ENCODE measurements at places on chromosomes 6 and 20. TPM values are rescaled to one million over a fixed set of nuclear protein-coding genes. Genes with fewer than 3 reads are reported as not detected.
A peak's percentile ranks its signal among the peaks of the same experiment; 100 is the strongest.

ENPP5 gene
- total RNA-seq: 9.3 TPM

BTN1A1 gene
- total RNA-seq: not detected

DNA sequence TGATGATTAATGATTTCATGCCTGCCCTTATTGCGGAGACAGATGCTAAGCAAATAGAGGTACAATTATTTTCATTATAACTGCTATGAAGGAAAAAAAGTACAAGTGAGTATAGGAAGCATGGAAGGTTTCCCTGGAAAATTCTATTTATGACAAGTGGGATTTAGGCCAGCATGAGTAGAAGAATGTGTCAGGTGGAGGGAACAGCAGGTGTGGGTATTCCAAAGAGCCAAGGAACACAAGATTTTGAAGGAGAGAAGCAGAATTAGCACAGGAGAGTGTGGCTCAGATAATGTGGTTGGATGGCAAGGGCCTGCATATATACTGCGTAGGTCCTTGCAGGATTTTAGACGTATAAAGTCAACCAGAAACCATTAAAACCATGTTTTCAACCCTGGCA is 11.4 kb downstream of the PLCB1 start:
- DNase-seq: no peak

GRCh38 chr6:46832816-46833215 is 39.6 kb downstream of the MEP1A start:
- DNase-seq: no peak

GRCh38 chr6:96002576-96002910 is 13.2 kb upstream of the FUT9 start:
- no peak for DNase-seq

GRCh38 chr20:56673450-56673849 is 44.3 kb downstream of the TFAP2C start:
- DNase-seq: no peak

DNA sequence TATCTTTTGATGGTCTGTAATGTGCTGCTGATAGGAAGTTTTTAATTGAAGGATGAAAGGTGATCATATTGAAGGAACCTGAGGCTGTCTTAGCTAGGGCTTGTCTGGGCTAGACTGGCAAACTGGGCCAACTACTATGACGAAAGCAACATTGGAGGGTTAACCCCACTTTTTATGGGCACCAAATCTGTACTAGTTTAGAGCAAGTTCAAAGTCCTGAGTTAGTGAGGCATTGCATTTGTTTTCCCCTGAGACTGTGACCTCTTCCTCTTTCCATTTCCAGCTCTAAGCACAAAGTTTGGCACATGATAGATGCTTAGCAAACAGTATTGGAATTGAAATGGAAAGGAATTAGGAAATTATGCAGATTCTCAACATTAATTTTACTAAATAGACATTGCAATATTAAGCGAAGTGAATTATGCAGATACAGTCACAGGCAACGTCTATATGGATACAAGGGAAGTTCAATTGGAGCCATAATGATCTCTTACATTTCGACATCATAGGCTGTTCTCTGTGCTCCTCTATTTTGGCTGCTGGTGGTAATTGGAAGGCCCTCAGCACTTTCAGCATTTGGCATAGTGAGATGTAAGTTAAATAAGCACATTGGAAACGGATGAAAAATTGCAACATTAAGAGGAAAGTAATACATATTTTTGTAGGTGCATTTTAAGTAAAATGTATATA is 22.2 kb downstream of the CEP57L1 start:
- DNase-seq: peak; percentile 76

DNA sequence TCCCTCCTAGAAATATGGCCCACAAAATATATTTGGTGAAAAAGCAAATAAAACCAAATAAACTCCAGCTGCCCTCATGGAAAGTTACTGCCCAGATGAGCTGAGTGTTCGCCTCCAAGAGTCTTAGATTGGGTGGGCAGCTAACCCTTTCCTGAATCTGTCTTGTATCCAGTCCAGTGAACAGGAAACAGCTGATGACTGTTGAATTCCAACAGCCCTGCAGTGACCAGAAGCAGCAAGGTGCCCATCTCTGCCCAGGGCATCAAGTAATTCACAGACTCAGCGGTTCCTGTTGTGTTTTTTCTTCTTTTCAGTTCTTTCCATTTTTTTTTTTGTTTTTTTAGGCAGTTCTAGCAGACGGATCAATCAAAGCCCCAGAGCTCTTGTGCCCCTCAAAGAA is 199.2 kb downstream of the UBE3D start:
- peak; percentile 60 for DNase-seq

DNA sequence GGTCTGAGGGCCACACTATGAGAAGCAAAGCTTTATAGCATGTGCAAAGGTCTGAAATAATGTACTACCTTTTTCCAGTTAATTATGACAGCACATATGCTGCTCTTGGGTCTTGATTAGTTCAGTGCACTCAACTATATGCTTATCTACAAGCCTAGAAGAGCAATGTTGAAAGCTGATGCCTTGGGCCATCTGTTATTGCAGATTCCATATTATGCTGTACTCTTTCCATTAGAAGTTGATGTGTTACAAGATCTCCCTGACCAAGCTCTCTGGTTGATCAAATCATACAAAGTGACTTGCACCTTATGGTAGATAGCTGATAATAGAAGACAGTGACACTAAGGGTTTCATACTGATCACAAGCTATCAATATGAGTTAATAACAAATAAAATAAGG is 327.3 kb downstream of the FRK start:
- no peak for DNase-seq

DNA sequence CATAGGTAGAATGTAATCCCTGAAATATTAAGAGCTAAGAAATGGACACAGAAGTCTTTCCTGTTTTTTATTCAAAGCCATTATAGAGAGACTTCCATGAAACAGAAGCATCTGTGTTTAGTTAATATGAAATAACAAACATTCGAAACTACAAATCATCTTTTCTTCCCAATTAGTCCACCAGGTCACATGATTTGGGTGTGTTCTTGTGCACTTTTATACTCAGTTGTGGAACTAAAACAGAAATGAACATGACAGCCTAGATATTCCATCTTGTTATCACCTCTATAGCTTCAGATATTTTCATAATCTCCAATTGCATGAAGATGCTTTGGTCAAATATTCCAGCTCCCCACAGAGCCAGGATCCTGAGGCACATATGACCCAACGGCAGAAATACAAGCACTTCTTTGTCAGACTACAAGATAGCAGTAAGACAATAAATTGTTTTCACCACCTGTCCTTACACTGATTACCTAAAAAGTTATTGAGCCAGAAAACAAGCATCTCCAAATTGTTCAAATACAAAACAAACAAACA is 116.8 kb upstream of the BEND6 start:
- DNase-seq: no peak

DNA sequence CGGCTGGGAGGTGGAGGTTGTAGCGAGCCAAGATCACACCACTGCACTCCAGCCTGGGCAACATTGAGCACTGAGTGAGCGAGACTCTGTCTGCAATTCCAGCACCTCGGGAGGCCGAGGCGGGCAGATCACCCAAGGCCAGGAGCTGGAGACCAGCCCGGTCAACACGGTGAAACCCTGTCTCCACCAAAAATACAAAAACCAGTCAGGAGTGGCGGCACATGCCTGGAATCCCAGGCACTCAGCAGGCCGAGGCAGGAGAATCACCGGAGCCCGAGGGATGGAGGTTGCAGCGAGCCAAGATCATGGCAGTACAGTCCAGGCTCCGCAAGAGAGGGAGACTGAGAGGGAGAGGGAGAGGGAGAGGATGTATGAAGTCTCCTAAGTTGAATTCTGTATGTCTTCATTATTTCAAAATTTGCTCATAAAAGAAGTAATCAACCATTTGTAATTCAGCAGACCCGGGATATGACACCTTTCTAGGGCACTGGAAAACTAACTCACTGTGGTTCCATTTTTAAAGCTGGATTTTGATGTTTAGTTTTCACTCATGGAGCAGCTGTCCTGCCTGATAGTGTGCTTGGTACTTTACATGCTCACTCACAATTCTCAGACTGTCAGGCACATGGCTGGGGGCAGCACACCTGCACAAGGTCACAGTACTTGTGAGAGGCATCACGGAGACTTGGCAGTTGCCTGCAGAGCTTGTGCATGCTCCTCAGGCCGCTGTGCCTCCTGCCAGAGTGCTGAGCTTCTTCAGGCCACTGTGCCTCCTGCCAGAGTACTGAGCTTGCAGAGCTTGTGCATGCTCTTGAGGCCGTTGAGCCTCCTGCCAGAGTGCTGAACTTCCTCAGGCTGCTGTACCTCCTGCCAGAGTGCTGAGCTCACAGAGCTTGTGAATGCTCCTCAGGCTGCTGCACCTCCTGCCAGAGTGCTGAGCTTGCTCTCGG is 106.2 kb downstream of the ERMARD start:
- no peak for DNase-seq

DNA sequence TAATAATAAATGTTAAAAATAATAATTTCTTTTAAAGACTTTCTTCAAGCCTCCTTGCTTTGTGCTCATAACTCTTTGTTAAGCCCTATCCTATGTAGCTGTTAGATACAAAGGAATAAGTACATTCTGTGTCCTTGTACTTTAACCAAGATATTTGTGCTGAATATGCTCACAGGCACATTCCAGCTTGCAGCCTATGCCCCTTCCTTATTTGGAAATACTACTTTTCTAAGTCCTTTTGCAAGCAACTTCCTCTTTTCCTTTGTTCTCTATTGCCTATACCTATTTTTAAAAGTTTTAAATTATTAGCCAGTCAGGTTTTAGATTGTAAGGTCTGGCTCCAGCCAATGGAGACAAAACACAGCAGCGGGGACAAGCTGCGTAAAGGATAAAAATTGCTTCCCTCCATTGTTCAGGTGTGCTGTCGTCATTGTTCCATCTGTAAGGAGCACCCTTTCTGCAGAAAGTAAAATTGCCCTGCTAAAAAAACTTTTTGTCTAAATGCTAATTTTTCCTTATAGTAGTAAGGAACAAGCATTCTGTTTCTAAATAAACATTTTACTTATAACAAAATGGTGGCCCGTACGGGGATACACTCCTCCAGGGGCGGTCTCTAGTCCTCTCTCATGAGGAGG is 80.2 kb downstream of the SYTL3 start:
- DNase-seq: no peak

DNA sequence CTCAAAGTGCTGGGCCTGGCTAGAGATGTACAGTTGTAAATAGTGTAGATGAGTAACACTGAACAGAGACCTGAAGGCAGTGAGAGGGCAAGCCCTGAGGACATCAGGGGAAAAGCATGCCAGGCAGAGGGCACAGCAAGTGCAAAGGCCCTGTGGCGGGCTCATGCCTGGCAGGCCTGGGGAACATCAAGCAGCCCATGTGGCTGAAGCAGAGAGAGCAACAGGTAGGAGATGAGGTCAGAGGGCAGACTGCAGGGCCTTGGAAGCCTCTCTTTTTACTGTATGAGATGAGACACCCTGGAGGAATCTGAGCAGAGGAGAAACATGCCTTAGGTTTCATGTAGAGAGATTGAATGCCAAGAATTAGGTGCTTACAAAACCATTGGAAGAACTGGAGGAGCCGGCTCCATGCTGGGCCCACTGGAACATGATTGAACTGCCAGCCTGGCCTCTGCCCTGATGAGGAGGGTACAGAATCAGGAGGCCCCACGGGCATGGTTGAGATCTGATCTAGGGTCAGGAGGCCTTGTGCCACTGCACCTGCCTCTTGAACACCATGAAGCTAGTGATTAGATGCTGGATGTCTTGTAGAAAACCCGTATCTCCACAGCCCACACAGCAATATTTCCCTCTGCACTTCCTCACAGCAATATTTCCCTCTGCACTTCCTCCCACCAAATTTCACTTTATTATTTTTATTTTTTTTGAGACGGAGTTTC is 5.9 kb upstream of the HMGA1 start:
- DNase-seq: no peak

DNA sequence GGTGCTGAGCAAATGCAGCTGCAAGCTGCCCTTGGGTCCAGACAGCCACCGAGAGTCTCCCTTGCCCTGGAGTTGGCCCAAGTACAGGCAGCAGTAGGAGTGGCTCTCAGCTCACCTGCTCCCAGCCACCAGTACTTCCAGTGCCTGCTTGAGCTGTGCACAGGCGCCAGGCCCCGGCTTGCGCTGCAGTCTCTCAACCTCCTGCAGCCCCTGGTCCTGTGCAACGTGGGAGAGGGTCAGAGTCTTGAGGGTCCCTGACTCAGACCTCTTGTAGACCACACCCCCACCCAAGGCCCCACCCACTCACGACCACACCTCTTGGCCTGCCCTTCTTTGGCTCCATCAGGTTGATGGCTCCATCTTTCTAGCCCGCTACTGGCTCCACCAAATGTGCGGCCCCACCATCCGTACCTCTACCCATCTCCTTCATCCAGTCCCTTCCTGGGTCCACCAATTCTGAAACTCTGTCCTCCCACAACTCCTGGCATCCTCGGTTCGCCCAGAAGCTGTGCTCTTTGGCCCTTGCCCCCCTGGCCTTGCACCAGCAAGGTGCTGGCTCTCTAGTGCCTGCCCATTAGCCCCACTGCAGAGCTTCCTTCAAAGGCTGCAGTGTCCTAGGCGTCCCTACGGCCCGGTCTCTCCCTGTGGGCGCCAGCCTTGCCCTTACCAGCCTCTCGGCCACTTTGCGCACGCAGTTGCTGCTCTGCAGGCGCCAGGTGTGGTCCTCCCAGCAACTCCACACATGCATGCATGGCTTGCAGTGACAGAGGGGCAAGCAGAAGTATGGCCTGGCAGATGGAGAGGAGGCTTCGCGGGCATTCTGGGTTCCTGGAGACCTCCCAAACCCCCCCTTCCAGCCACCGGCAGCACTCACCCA is 16.5 kb upstream of the SPAG4 start:
- no peak for DNase-seq

All from renal cortical epithelial cell (primary cell).